ENCODE measurements at places on chromosomes 2 and 18. TPM values are rescaled to one million over a fixed set of nuclear protein-coding genes. Genes with fewer than 3 reads are reported as not detected.

Gene GALNT3
- not detected for total RNA-seq

Gene HPCAL1
- total RNA-seq = 12.7 TPM

Gene FN1
- total RNA-seq = 0.27 TPM

DNA sequence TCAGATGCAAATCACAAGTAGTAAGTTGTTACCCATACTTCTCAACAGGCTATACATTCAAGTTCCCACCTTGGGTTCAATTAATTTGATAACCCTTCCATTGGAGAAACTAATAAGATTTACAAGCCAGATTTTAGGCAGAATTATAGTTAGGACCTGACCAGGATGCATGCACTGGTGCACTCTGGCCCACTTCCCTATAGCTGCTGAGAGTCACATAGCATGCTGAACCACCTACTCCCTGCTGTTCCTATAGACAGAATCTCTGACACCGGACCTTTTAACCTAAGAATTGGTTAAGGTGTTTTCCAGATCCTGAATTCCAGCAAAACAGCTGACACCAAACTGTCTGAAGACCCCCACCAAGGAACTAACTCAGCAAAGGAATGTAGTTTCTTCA, 26.2 kb downstream of the FAM210A start:
- no peak for DNase-seq

GRCh38 chr2:100126897-100127401, 15.4 kb downstream of the AFF3 start:
- no peak for DNase-seq

DNA sequence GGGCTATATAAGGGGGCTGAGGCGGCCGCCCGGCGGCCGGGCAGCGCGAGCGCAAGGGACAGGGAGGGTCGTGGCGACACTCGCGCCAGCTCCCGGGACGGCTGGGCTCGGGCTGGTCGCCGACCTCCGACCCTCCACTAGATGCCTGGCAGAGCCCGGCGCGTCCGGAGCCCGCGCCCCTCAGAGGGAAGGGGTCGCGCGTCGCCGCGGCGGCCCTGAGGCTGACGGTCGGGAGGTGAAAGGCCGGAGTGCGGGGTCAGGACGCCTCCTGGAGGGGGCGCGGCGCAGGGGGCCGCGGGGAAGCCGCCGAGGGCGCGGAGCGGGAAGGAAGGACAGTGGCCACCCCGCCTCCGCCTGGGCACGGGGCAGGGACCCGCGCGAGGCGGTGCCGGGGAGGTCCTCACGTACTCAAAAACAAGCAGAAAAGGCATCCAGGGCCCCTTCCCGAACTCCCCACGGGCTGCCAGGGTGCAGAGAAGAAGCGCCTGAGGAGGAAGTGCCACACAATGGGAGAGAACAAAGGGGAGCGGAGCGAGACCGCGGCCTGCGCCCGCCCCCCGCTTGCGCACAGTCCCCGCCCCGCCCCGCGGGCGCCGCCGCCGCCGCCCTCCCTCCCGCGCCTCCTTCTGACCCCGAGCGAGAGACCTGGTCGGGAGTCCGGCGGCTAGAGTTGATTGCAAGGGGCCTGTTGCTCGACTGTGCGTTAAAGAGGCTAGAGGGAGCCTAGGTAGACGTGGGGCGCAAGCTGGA, 776 bp upstream of the KLF7 start:
- DNase-seq = no peak

DNA sequence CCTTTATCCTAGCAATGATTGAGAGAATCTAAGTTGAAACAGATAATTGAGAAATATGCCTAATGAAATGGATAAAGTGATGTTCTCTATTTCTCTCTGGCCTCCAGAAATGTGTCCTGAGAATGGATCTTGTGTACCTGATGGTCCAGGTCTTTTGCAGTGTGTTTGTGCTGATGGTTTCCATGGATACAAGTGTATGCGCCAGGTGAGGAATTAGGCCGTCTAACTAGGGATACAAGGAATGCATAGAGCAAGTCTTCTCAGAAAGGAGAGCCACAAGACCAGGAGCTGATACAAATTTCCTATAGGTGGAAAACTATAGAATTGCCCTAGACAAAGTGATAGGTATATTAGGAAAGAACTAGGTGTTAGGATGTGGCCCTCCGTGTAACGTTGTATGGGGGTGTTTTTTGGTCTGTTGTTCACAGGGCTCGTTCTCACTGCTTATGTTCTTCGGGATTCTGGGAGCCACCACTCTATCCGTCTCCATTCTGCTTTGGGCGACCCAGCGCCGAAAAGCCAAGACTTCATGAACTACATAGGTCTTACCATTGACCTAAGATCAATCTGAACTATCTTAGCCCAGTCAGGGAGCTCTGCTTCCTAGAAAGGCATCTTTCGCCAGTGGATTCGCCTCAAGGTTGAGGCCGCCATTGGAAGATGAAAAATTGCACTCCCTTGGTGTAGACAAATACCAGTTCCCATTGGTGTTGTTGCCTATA, 592 bp upstream of the CAD start:
- no peak for DNase-seq

DNA sequence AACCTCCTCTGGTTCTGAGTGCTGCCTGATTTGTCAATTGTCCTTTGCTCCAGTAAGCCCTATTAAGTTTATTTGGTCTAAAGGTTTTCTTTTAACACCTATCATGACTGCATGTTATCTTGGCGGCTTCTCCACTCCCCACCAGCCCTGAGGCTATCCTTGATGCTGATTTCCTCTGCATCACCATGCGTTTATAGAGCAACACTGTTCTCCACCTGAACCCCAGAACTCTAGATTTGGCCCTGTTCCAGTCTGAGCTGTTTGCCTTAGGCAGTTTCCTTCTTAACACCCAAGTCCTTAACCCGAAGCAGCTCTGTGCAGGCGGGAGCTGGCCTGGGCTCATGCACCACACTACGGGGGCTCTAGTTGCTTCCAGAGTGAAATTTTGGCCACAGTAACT, 98.2 kb upstream of the NPAS2 start:
- no peak for DNase-seq

- no peak for DNase-seq
These were observed 7.4 kb upstream of the EXOC6B start for GRCh38 chr2:72833084-72833714.

DNA sequence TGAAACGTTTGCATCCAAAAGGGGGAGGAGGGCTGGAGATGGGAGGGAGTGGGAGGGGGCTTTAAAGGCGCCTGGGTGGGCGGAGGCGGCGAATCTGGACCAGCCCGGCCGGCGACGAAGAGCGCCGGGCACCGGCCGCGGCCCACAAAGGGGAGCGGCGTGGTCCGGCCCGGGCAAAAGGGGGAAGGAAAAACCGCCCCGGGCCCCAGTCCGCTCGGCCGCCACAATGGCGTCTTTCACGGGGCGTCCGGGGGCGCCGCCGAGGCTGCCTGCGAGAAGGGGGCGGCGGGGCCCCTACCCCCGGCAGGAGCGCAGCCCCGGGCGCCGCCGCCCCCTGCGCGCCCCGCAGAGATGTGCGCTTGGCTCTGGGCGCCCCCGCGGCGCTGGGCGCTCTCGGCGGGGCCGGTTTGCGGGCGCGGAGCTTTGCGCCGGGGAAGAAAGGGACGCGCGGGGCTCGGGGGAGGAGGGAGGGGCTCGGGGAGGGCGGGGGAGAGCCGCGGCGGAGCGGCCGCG, 108.1 kb upstream of the KCTD1 start:
- no peak for DNase-seq

DNA sequence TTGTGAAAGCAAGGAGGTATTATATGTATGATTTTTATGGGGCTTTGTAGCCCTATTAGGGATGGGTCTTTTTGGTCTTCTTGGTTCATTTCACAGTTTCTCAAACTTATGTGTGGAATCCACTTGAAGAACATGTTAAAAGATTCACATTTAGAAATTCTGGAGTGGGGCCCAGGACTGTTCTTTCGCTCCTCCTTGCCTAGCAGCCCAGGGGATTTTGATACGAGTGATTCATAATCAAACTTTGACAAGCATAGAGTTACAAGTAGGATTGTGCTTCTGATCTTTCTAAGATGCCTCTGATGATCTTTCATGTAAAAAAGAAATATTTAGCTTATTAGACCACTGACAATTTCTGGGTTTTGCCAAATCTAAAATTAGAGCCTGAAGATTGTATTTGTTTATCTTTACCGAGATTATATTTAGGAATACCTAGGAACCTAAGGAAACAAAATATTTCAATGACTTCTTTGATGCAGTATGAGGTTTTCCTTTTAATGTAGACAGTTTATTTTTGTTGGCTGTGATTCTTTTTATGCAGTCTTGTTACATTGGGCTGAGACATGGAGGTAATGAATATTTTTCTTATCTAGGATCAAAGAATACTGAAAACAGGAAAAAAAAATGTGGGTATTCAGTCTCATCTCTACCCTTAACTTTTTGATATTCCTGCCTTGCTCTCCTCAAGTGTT, 324.0 kb downstream of the PARD3B start:
- no peak for DNase-seq
